ENCODE measurements at places on chromosomes 3 and 15.
A peak's percentile ranks its signal among the peaks of the same experiment; 100 is the strongest.

GRCh38 chr3:14685179-14685578 is 10.2 kb downstream of the C3orf20 start:
- DNase-seq = no peak

- DNase-seq = no peak
Measured at GRCh38 chr3:123423031-123423430, 25.9 kb downstream of the ADCY5 start.

- no peak for DNase-seq
Measured at GRCh38 chr3:7567160-7567559, 706.2 kb downstream of the GRM7 start.

DNA sequence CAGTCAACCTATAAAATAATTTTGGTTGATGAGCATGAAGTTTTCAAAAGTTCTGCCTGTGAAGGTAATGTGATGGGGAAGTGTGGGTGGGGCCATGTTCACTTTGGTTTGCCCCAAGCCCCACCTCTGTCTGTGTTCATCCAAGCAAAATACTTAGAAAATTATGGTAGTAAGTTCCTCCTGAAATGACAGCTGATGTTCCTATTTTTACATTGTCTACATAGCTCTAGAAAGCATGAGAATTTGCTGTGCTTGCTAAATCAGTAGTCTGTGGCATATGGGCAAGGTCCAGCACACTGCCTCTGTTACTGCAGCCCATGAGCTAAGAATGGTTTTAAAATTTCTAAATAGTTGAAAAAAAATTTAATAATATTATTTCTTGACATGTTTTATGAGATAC is 21.9 kb upstream of the CP start:
- DNase-seq = no peak

GRCh38 chr3:194284351-194284750 is 66.8 kb downstream of the CPN2 start:
- DNase-seq = no peak

- DNase-seq = no peak
Measured at GRCh38 chr3:176974279-176974678, 223.0 kb downstream of the TBL1XR1 start.

GRCh38 chr15:95948411-95948810 is 382.1 kb upstream of the NR2F2 start:
- DNase-seq = no peak

DNA sequence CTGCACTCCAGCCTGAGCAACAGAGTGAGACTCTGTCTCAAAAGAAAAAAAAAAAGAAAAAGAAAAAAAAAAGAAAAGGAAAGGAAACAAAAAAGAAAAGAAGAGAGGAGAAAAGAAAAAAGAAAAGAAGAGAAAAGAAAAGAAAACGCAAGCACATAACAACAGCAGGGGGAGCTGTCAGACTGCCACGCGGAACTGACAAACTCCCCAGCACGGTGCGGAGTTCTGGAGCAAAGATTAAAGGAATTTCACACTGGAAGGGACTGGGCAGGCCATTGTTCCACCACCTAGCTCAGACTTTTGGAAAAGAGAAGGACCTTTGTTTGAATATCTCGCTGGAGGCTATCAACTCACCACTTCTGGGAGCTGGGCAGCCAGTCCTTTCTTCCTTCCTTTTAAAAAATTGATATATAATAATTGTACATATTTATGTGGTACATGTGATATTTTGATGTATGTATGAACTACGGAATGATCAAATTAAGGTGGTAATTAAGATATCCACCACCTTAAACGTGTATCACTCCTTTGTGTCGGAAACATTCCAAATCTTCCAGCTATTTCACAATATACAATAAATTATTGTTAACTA is 40.5 kb downstream of the DPPA2 start:
- peak; percentile 2 for DNase-seq

GRCh38 chr15:100463515-100463914 is 65.2 kb downstream of the CERS3 start:
- no peak for DNase-seq

- DNase-seq = no peak
Measured at GRCh38 chr15:38171973-38172372, 80.7 kb upstream of the SPRED1 start.

GRCh38 chr3:143596957-143597642 is 251.2 kb downstream of the SLC9A9 start:
- no peak for DNase-seq

DNA sequence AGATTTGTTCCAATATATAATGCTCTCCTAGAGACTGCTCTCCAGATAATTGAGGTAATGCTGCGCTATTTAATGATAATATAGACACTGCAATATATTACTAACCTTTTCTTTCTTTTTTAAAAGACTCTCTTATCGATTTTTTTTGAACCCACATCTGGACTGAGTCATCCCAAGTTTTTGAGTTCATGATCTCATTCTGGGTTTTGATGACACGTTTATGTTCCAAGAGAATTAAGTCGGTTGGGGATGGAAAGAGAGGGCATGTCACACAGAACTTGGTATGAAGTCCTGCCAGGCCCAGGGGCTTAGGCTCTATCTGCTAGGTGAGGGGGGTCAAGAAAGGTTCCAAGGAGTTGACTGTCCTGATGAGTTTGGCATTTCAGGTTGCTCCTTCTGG is 431.1 kb downstream of the MFSD1 start:
- DNase-seq = no peak

DNA sequence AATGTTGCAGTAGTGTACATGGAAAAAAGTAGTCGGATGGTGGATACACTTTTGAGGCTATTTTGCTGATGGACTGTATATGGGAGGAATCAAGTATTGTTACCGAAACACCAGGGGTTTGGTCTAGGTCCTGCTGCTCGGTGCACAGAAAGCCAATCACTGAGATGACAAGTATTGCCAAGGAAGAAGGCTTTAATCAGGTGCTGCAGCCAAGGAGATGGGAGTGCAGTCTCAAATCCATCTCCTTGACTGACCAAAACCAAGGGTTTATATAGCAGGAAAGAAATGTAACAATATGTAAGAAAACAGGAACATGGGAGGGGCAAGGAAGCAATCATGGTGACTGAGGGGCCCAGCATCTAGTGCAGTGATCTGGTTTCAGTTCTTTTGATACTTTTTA is 2.8 kb upstream of the ACVR2B start:
- no peak for DNase-seq

GRCh38 chr3:58639001-58639400 is 27.6 kb downstream of the FAM3D start:
- DNase-seq = no peak

- DNase-seq = no peak
Measured at GRCh38 chr15:28993051-28993719, 107.4 kb downstream of the APBA2 start.

- no peak for DNase-seq
Measured at GRCh38 chr15:68316061-68316804, 38.7 kb downstream of the FEM1B start.

DNA sequence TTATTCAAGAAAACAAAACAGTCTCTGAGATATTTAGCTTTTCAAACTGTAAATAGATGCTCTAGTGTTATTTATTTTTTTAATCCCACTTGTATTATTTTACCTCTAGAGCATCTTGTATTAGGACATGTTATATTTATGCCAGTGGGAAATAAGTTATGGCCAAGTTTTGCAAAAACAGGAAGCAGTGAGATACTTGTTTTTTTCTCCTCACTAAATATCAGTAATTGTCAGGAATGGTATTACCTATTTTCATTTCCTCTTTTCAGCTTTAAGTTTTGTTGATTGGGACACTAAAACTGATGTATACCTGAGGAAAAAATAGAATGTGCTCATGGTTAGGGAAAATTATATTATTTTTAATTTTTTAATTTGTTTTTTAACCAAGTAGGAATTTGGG is 8.6 kb upstream of the IL20RB start:
- DNase-seq = no peak

DNA sequence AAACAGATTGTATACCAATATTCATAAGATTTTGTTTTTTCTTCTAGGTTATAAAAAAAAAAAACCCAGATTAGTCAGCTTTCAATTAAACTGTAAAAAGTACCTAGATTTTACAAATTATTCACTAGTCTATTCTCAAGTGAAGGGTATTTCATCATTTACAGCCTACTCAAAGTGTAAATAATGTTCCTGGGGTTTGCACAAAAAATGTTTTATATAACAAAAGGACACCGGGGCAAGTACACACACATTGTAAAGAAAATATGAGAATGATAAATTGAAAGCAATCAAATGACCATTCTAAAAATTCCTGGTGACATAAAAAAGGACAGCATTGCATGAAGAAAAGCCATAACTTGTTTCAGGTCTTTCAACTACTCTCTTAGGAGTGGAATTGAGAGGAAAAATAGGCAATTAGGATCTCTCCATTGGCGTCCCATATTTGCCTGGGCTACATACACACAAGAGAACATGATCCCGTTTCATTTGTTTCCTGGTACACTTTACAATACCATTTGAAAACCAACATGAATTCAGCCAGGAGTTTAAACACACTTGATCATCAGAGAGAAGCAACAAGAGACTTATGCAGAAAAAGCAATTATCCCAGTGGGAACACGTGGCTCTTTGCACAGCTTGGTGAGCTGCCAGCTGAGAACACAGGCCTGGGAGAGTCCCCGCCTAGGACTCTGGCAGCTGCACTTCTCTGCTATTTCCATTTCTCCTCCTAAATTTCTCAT is 1039.2 kb downstream of the ROBO1 start:
- DNase-seq = no peak

DNA sequence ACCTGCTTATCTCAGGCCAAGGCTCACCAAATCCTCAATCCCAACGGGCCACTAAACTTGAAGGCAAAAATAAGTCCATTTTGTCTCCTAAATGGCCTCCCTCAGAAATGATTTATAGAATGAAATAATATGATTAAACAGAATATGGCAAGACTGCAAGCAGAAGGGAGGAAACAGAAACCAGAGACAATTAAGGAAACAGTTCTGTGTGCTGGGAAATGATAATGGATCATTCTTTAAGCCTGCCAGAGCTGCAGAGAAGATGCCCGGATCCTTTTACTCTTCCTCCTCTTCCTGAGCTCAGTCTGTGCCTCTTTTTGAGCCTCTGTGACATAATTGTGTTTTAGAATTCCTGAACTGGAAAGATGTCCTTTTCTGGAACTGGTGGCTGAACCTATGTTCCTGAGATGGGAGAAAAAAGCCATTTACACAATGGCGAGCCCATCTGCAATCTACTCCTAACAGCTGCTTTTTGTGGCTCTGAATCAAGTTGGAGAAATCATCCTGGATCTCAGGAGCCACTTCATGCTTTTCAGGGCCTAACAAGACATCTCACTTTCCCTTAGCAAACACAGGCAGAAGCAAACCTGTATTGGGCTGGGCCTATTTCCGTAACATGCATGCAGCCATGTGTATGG is 2.8 kb upstream of the ABHD2 start:
- DNase-seq = no peak

DNA sequence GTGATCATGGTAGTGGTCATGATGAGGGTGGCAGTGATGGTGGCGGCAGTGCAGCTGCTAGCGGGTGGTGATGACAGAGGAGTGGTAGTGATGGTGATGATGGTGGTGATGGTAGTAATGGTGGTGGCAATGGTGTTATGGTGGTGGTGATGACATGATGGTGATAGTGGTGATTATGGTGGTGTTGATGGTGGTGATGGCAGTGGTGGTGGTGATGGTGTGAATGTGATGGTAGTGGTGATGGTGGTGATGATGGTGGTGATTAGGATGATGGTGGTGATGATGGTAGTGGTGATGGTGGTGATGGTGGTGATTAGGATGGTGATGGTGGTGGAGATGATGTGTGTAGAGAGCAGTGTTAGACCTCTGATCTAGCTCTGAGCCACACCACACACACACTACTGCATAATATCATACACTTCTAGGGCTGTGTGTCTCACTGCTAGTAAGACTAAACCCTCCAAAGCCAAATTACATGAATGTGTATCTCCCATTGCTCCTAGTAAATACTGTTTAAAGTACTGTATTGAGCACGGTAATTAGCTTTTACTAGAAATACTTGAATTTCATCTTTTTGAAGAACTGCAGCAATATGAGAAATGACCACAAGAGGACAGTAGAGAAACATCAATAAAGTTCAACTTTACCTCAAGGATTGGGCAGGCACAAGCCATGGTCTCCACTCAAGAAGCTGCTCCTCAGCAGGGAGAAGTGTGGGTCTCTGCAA is 28.8 kb downstream of the TMED3 start:
- DNase-seq = no peak

DNA sequence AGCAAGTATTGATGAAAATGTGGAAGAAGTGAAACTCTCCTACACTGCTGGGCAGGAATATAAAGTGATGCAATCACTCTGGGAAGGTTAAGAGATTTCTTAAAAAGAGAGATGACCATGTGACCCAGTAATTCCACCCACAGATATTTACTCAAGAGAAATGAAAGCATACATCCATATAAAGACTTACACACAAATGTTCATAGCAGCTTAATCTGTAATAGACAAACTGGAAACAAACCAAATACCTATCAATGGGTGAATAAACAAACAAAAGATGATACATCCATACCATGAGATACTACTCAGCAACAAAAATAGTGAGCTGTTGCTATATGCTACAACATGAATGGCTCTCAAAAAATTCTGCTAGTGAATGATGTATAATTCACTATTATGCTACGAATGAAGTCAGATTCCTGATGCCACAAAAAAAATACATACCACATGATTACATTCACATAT is 463.3 kb downstream of the MAGI1 start:
- no peak for DNase-seq

GRCh38 chr3:196268284-196269163 is 19.0 kb downstream of the PCYT1A start:
- DNase-seq = no peak

DNA sequence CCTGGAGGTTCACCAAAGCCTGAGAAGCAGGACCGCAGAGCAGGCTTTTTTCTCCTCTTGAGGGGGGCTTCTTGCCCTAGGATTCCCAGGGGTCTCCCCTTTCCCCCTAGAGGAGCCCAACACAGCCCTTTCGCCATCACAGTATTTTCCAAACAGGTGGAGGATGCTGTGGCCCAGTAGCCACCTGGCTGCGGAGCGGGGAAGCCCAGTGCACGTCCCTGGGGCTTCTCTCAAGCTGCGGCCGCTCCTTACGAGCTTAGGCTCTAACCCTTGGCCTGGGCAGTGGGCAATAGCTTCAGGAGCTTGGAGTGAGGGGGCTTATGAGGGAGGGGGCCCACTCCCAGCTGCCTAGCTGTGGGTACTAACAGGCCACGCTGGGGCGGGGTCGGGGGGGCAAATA is 11.6 kb upstream of the DLL4 start:
- no peak for DNase-seq

DNA sequence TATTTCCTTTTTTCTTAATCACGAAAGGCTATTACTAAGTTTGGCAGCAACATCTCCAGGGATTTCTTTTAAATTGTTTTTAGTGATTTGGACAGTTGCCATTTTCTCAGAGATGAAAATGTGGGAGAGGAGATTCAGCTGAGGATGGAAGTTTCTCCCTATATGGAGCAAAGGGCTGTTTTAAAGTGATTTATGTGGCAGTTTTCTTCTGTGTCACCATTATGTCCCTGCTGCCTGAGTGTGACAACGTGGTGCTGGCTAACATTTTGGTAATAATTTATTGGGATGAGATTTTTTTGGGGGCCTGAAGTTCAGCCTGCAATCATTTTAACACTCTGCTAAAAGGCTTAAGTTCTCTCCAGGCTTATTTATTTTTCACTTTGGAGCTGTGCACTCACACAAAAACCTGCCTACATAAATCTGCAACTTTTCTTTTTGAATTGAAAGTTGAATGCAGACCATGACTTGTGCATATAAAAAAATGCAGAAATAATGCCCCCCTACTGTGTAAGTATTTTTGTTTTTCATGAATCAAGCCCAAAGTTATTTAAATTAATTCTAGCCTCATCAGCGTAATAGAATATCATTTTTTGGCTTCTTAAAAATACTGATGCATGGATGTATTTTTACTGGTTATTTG is 210.9 kb downstream of the ZIC1 start:
- DNase-seq = no peak

Measured in activated CD4-positive, alpha-beta T cell treated with anti-CD3 and anti-CD28 coated beads, Interleukin-2, amount 50 U/mL, for 48 hours (primary cell).